ENCODE measurements at places on chromosomes 1 and 21.

DNA sequence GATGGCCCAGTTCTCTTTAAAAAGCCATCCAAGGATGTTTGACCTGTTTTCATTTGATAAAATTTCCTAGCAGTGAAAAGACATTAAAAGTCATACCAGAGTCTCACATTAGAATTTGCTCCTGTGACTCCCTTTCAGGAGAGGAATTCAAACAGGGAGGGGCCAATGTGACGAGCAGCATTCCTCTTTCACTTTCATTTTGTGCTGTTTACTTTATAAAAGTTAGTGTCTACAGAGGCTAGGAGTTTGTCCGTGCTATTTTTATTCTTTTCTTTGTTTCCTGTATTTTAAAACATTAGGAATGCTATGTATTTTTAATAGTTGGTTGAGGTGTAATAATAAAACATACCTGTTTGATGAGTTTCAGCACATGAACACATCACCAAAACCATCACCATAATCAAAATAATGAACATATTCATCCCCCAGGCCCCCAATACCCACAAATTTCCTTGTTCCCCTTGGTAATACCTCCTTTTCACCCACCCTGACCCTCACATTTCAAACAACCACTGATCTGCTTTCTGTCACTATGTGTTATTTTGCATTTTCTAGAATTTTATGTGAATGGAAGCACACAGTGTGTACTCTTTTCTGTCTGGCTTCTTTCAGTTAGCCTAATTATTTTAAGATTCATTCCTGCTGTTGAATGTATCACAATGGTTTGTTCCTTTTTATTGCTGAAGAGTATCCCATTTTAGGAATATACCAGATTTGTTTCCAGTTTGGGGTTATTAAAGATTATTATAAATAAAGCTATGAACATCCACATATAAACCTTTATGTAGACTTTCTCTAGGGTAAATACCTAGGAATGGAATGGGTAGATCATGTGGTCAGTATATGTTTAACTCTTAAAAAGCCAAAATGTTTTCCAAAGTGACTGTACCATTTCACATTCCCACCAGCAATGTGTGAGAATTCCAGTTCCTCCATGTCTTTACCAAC is 129.5 kb downstream of the TENT5C start:
- no peak for DNase-seq

DNA sequence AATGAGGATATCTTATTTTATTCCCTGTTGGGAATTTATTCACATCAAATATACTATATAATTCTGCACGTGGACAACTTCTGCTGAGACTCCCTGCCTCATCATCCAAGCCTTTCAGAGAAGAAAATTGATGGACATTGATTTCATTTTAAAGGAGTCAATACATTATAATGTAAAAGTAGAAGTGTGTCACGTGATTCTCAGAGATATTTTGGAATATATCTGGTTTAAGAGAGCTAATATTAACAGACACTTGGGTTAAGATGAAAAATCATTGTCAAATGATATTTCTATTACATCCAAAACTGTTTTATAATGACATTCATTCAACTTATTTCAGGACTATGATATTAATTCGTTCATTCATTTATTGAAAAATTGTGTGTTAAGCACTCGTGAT is 314.2 kb downstream of the ADGRL2 start:
- DNase-seq: no peak

- no peak for DNase-seq
Observed at GRCh38 chr1:116494745-116495144, 76.1 kb downstream of the CD58 start.

- no peak for DNase-seq
Observed at GRCh38 chr21:23531444-23531843, 2075.8 kb downstream of the MRPL39 start.

GRCh38 chr1:27891196-27891889 is 19.0 kb downstream of the THEMIS2 start:
- DNase-seq: no peak

GRCh38 chr1:76705560-76705959 is 161.7 kb upstream of the ST6GALNAC5 start:
- no peak for DNase-seq

DNA sequence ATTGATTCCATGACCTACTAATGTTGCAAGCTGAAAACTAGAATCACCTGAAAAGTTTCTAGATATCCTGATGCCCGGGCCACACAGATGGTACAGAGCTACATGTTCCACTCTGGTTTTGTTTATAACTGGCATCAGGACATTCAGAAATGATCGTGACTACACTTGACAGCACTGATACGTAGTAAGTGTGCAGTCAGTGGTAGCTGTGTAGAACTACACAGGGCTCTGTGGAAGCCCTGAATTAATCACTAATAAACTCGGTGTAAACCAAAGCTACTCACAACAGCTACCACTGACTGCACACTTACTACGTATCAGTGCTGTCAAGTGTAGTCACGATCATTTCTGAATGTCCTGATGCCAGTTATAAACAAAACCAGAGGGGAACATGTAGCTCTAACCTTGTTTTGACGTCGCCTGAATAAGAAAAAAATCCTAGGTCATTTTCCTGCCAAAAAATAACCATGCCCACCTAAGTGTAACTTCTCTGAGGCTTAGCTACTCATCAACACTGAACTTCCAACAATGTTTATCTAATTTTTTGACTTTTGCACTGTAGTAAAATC is 149.7 kb downstream of the TGFBR3 start:
- no peak for DNase-seq

GRCh38 chr21:35046263-35046624 is 2.9 kb downstream of the RUNX1 start:
- no peak for DNase-seq

DNA sequence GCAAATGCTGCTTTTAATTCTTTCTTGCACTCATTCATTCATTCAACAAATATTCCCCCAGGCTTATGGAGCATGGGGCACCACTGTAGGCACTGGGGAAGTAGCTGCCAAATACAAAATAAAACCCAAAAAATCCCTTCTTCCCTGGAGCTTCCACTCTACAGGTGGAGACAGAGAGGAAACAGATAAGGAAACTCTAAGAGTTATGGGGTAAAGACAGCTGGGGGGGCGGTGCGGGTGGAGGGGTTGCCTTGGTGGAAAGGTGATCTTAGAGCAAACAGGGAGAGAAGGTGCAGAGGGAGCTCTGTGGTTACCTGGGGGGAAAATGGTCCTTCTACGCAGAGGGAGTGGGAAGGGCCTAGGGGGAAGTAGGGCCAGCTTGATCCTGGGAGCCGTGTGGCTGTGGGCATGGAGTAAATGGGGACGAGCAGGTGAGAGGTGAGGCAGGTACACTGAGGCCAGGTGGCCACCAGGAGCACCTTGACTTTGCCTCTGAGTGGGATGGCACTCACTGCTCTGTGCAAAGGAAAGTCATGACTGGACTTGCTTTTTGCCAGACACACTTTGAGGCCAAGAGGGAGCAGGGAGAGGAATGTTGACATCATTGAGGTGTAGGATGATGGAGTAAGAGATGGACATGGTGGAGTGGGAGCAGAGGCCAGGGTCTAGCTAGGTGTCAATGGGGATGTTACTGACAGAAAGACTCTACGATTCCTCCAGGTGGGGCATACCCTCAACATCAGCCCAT is 152.0 kb downstream of the ETS2 start:
- no peak for DNase-seq

- no peak for DNase-seq
Observed at GRCh38 chr1:26352338-26352679, 1.6 kb downstream of the CRYBG2 start.

- no peak for DNase-seq
Observed at GRCh38 chr1:225549821-225550220, 103.1 kb downstream of the ENAH start.

DNA sequence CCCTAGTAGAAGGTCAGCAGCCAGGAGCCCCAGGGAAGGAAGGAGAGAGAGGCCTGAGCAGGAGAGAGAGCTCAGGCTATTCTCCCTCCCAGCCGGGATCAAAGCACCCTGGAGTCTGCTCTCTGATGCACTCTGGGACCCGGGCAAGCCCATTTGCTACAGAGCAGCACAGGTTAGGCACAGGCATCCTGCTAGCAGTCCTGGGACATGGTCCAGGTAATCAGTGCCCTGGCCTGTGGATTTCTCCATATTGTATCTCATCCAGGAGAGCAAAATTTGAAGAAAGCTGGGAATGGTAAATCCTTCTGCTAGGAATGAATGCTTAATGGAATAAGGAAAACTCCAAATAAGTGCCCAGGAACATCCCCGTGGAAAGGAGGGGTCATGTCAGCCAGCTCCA is 130.3 kb downstream of the HIVEP3 start:
- no peak for DNase-seq

GRCh38 chr1:167773516-167773915 is 51.7 kb downstream of the MPZL1 start:
- DNase-seq: no peak

DNA sequence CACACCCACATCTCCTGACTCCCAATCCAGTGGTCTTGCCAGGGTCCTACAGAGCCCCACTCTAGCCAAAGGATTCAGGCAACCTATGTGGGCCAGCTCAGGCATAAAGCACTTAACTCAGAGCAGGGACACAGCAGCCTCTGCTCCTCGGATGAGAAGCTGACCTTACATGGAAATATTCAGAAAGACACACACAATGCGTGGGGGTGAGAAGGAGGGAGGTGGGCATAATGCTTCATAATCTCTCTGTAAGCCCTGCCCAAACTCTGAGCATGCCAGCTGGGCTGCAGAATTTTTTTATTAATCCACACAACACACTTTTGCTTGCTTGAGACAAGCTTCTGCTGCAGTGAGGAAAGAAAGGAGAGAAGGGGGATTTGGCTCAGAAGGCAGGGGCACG is 21.6 kb downstream of the KCND3 start:
- DNase-seq: no peak

DNA sequence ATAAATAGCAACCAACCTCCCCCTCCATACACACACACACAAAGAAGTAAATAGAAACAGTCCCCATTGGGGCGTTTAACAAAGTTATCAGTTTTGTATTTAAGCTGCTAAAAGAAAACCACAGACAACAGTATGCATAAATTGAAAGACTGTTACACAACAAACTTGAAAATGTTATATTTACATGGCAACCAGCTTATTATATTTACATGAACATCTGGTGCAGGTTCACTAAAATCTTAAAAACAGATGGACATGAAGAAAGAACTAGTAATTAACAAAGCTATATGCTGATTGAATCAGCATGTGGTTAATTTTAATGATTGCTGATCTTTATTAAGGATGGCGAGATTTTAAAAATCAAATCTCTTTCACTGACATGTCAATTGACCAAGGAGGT is 384.7 kb downstream of the LRRIQ3 start:
- DNase-seq: no peak

- no peak for DNase-seq
Observed at GRCh38 chr1:159935719-159936272, 9.6 kb downstream of the IGSF9 start.

Measured in left renal pelvis (tissue), 4 donors.